Naive B cell (primary cell): ENCODE measurements at places on chromosomes 12 and 14. TPM values are rescaled to one million over a fixed set of nuclear protein-coding genes. Genes with fewer than 3 reads are reported as not detected.

- no peak for DNase-seq
These were observed 30.3 kb downstream of the NFKBIA start for GRCh38 chr14:35374263-35374712.

GRCh38 chr14:36981832-36982529, 190.4 kb downstream of the SLC25A21 start:
- DNase-seq, result no peak

DNA sequence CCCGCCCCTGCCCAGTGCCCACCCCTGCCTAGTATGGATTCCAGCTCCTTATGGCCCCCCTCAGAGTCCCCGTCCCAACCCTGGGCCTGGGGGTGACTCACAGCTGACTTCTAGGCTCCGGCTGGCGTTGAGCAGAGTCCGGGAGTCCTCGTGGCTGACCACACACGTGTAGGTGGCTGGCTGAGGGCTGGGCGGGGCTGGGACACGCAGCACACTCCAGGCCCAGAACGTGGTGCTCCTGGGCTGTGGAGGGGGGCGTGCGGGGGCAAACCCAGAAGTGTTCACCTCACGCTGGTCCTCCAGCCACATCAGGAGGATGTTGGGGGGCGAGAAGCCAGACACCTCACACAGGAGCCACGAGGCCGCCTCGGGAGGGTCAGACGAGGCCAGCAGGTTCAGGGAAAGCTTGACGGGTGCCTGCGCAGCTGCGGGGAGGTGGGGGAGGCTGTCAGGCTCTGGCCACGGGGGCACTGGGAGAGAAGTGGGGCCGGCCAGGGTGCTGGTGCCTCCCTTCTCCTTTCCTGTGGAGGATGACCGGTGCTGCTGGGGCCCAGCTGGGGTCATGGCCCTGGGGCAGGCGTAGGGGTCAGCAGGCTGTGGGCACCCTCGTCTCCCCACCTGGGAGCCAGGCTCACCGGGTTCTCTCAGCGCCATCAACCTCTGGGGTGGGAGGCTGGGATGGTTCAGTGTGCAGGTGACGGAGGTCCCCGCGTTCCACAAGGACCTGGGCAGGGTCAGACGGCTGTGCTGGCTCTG, 314.1 kb downstream of the TMEM121 start:
- no peak for DNase-seq

LRRK2 gene
- polyA plus RNA-seq, result 12.8 TPM

GRCh38 chr12:91272461-91273063, 89.9 kb upstream of the DCN start:
- DNase-seq, result no peak

- peak; percentile 36 for DNase-seq
These were observed at the start of gene KIF5A for GRCh38 chr12:57549909-57550640. Gene KIF5A (plus strand): TSS chr12:57550044. CDS start chr12:57550272, 228 bp downstream.

GRCh38 chr12:46722394-46723185, 103.2 kb downstream of the SLC38A4 start:
- DNase-seq, result no peak

GRCh38 chr12:115990241-115990640, 287.3 kb downstream of the MED13L start:
- no peak for DNase-seq

- DNase-seq, result no peak
These were observed 114.1 kb downstream of the RFLNA start for GRCh38 chr12:124408822-124409517.

- DNase-seq, result no peak
These were observed 8.1 kb upstream of the LHX5 start for GRCh38 chr12:113479590-113480335.

FSCB gene
- polyA plus RNA-seq, result not detected

GRCh38 chr12:131121705-131122405, 168.1 kb downstream of the ADGRD1 start:
- no peak for DNase-seq

DNA sequence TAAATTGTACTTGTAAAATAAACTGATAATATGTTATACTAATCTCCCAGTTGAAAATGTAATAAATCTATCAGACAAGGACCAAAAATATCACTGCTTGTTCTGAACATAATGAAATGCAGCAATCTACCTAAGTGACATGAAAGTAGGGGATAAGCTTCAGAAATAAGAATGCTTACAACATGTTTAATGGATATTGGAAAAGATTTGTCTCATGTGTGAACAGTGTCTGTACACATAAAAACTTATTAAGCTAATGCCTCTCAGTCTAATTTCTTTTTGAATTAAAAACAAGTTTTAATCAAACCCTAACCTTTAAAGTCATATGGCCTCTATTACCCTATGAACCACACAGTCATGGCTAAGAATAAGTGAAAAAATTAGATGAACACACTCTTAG, 465.3 kb downstream of the MDGA2 start:
- no peak for DNase-seq

- DNase-seq, result no peak
These were observed 43.1 kb upstream of the FKBP4 start for GRCh38 chr12:2751686-2752085.

- DNase-seq, result no peak
These were observed 6.1 kb downstream of the HOXC5 start for GRCh38 chr12:54038871-54039414.

- no peak for DNase-seq
These were observed 600.2 kb downstream of the TRHDE start for GRCh38 chr12:72872238-72872887.

GRCh38 chr12:97452230-97452629, 10.4 kb upstream of the RMST start:
- DNase-seq, result no peak

DNA sequence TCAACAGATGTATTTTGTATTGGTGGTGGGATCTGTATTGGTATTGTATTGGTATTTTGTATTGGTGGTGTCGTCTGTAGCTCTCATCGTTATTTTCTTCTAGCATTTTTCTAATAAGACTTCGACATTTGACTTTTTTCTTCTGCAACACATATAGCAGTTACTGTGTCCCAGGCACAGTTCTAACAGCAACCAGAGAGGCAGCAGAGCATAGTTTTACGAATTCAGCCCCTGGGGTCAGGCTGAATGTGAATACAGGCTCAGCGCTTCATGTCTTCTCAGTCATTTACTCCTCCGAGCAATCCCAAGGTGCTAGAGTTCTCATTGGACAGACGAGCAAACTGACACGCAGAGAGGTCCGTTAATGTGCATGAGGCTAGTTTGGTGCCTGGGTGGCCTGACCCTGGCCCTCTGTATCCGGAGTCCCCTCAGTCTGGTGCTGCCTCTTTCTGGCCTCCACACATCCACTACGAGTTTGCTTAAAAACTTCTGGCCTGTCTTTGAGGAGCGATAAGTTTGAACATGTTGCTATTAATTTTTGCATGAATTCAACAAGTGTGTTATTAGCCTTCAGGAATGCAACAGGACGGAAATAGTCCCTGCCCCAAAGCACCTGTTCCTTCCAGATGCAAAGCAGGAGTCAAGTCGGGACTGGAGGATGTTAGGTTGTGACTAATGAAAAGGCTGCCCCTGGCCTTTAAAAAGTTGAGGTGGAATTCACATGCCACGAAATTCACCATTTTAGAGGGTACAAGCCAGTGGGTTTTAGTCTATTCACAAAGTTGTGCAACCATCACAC, 87.0 kb downstream of the GLT1D1 start:
- no peak for DNase-seq

AQP6 gene
- polyA plus RNA-seq, result not detected

DNA sequence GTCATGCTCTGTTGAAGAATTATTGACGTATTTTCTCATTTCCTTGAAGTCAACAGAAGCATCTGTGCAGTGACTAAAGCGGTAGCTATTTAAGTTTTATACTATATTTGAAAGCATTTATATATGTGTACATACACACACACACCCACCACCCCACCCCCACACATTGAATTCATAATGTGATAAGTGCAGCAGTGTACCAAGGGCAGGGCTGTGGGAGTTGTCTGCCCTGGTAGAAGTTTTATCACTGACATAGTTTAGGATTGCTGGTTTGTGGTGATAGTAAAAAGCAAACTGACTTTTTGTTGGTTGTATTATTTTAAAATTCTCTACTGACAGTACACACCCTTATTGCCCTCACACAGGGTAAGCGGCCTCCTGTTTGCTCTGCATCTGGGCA, 39.1 kb downstream of the GAS2L3 start:
- no peak for DNase-seq

- DNase-seq, result no peak
These were observed 120.5 kb downstream of the NUAK1 start for GRCh38 chr12:106018286-106018685.

GRCh38 chr14:104858811-104859426, 6.1 kb upstream of the CEP170B start:
- DNase-seq, result no peak

B4GALNT1 gene
- polyA plus RNA-seq, result not detected

GRCh38 chr12:2250797-2251196, 198.0 kb downstream of the CACNA1C start:
- DNase-seq, result no peak

DNA sequence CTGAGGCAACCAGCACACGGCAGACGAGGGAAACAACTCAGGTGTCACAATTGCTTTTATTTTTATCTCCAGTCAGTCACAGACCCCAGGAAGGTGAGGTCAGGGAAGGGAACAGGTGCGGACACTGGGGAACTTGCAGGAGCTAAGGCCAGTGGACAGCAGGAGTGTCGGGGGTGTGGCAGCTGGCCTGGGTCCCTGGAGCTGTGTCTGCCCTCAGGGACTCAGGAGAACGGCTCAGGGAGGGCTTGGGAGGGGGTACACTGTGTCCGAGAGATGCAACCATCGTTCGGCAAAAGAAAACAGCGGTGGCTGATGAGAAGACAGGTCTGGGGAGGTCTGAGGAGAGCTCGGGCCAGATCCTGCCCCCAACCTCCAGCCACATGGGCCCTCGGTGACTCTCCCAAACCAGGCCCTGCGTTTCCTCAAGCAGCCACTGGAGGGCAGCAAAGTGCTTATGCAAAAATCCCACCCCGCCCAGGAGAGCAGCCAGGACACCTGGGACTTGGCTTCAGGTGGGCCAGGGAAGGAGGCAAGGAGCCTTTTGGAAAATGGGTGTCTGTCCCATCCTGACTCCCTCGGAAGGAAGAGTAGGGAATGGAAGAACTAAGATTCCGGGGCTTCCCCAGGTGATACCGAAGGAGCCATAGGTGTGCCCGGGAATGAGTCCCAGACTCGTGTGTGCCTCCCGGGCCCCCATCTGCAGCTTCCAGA, 24.1 kb upstream of the BCDIN3D start:
- DNase-seq, result peak; percentile 62

- DNase-seq, result no peak
These were observed 380.1 kb downstream of the ZFP36L1 start for GRCh38 chr14:68412505-68413465.

- no peak for DNase-seq
These were observed 446.5 kb downstream of the ADAMTS20 start for GRCh38 chr12:43105426-43105981.

PRPH gene
- polyA plus RNA-seq, result not detected

PROX2 gene
- not detected for polyA plus RNA-seq

ENDOU gene
- not detected for polyA plus RNA-seq

GRCh38 chr12:2354151-2354991, 301.6 kb downstream of the CACNA1C start:
- DNase-seq, result no peak

GRCh38 chr14:50007123-50007903, 109.1 kb downstream of the VCPKMT start:
- no peak for DNase-seq

GRCh38 chr12:118773956-118774723, 207.2 kb upstream of the SRRM4 start:
- no peak for DNase-seq

DNA sequence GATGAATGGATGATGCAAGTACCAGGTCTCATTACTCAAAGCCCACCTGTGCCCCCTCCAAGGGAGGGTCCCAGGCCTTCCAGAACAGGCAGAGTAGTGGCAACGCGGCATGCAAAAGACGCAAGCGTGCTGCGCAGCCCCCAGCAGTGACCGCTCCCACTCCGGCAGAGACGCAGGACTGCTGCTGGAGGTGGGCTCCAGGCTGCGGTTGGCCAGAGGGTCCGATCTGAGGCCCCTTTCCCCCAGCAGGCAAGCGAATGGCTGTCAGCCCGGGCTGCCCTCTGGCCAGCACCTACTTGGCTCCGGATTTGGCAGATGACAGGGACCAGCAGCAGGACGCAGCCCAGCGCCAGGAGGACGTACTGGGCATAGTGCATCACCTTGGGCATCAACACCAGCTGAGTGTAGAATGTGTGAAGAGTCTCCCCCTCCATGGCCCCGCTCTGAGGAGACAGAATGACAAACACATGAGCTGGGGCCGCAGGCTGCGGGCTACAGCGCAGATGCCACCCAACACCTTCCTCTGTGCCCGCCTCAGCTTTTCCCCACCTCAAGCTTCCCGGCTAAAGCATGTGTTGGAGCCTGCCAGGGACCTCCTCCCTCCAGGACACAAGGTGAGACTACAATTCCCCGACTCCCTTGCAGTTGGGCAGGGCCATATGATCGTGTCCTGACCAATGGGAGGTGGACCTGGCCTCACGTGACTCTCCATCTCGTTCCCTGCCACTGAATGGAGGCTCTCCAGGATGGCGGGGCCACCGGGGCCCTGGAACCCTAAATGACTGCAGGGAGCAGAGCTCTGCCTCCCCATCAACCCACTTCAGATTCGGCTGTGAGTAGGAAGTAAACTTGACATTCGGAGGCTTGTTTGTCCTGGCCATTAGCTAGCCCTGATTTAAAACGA, 77.4 kb downstream of the SCARB1 start:
- DNase-seq, result no peak

NR1H4 gene
- polyA plus RNA-seq, result not detected

- no peak for DNase-seq
These were observed 36.8 kb downstream of the CCDC88C start for GRCh38 chr14:91380610-91381371.

DNA sequence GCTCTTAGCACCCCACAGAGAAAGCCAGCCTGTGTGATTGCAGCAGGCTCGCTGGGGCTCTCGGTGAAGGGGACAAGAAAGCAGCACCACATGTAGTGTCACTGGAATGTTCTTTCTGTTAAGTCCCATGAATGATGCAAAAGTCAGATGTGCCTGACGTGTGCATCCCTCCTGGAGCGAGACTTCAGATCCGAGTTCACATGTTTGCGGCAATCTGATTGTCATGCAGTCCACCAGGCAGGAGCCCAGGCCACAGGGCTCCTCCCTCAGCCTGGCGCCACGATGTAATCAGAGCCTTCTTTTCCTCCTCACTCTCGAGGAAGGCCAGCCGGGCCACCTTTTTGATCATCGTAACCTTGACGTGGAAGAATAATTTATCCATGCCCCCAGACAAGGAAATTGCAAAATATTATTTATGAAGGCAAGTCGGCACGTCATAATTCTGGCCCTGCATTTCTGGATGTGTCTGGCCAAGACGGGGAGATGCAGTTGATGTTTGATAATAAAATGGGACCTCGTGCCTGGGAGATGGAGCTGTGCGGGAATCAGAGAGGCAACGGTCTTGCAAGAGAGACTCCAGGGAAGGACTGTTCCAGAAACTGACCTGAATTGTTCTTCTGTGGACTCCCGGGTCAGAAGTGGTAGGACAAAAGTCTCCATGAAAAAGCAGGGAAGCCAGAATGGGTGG, 214.6 kb downstream of the PHETA1 start:
- no peak for DNase-seq

GRCh38 chr12:106359646-106360399, 2.3 kb downstream of the POLR3B start:
- no peak for DNase-seq

TAS2R14 gene
- 1.3 TPM for polyA plus RNA-seq

- no peak for DNase-seq
These were observed 110.1 kb upstream of the LRIG3 start for GRCh38 chr12:59030415-59030814.
